ENCODE measurements at places on chromosomes 6 and 20.
A peak's percentile ranks its signal among the peaks of the same experiment; 100 is the strongest.

- no peak for DNase-seq
Observed at GRCh38 chr20:50745634-50746137, 14.3 kb downstream of the PARD6B start.

DNA sequence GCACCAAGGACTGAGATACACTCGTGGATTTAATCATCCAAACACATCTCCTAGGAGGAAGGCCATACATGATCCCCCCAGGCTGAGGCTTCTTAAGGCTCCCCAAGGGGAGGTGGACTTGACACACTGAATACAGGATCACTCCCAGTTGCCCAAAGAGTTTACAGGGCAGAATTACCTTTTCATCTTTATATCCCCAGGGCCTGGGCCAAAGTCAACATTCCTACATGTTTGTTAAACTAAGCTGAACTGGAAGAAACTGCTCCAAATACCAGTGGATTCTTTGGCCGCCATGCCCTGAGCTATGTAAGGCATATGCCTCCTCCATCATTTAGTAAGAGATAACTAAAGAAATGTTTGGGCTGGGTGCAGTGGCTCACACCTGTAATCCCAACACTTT lies 22.2 kb upstream of the SERPINB1 start:
- DNase-seq, result no peak

DNA sequence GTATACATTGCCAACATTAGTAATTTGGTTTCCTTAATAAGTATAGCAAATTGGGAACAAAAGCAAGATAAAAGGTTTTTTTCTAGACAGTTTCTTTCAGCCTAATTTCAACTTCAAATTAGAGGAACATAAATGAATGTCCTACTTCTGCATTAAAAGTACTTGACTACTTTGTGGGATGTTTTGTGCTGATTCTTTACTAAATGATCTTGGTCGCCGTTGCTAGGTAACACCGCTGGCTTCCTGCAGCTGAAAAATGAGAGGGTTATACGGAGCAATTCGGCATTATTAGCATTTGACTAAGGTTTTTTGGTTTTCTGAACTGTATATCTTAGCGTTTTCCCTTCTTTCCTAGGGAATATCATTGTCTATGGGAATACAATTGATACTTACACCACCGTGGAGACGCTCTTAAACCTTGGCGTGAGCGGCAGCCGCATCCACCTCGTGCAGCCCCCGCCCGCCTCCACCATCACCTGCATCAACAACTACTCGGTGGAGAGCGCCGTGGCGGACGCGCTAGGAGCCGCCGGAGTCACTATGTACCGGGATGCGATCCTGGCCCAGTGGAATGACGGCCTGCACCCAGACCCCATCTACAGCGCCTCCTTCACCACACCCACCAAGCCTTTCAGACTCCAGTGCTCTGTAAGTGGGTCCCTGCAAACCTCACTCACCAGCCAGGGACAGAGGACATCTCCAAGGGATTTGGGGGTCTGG lies 90.9 kb upstream of the INSM1 start:
- no peak for DNase-seq

DNA sequence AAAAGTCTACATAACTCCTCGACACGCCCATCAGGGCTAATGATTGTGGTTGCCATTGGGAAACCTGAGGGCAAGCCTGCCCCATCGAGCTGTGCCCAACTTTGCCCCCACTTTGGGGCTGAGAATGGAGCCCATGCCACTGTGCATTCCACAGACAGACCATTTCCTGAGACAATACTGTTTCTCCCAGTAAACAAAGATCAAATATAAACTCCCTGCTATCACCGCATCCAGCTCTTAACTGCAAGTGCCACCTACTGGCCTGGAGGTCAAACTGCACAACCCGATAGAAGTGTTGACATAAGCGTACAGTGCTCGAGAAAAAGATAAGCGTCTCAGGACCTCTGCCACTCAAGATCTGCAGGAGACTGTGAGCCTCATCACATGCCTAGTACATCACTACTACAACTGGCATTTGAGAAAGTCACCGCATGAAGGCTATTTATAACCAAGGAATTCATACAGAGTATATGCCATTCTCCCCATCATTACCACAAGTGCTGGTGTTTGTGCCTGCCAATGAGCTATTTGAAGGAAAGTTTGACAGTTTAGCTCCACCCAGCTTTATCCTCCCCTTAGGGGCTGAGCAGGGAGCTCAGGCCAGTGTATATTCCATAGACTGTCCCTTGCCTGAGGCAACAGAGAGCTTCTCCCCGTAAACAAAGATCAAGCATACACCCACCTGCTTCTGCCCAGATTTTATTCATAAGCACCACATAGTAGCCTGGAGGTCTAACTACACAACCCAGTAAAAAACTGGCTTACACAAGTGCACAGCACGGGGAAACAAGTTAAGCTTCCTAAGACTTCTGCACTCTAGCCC lies 4.5 kb upstream of the DEFB126 start:
- DNase-seq, result no peak

DNA sequence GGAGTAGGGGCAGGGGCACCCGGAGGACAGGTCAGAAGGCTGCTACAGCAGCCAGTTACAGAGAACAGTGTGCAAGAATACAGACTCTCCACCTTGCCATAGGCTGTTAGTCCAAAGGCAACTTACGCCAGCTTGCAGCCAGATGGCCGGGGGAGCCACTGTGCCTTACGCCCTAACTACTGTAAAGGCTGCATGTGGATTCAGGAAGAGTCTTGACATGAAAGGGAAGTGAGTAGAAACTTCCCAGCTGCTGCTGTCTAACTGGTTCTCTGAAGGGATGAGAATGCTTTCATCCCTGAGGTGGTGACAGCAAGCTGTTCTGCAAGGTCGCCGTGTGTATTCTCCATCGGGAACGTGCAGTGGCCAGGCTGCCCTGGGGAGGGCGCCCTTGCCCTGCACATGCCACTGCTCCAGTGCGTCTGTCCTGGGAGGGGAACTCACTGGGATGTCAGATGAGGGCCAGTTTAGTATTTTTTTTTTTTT lies 46.1 kb downstream of the LYRM4 start:
- no peak for DNase-seq

GRCh38 chr6:107695061-107695720 lies 128.9 kb downstream of the SCML4 start:
- no peak for DNase-seq

- no peak for DNase-seq
Observed at GRCh38 chr6:100662264-100662663, 197.5 kb upstream of the SIM1 start.

GRCh38 chr6:75815756-75816155 lies 66.7 kb downstream of the MYO6 start:
- no peak for DNase-seq

DNA sequence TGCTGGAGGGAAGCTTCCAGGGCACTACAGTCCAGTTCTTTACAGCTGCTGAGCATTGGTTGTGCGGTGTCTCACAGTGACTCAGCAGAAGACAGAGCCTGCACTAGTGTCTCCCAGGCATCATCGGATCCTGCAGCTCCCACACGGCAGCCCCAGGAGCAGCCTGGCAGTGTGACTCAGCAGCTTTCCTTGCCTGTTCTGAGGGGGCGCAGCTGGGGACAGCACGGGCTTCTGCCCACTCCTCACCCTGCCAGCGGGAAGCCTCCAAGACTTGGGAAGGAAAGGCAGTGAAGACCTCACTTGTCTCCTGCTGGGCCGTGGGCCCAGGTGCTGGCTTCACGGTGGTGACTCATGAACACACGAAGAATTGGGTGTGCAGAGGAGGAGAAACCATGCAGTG lies 165.4 kb downstream of the SYNDIG1 start:
- peak; percentile 22 for DNase-seq

DNA sequence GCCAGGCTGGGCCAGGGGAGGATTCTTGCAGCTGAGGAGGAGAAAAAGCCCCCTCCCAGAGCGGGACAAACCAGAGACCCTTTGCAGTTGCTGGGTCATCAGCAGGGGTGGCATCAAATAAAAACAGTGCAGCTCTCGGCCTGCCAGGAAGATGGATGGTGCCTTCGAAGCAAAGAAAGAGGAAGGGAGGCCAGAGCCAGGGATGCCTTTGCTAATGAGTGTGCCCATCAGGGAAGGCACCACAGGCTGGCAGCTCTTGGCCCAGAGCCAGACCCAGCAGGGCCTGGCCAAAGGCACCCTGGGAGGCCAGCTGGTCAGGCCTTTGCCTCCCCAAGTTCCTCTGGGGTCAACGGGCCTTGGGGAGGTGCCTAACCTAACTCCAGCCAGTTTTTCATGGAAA lies 26.3 kb upstream of the ZNF318 start:
- DNase-seq, result no peak

DNA sequence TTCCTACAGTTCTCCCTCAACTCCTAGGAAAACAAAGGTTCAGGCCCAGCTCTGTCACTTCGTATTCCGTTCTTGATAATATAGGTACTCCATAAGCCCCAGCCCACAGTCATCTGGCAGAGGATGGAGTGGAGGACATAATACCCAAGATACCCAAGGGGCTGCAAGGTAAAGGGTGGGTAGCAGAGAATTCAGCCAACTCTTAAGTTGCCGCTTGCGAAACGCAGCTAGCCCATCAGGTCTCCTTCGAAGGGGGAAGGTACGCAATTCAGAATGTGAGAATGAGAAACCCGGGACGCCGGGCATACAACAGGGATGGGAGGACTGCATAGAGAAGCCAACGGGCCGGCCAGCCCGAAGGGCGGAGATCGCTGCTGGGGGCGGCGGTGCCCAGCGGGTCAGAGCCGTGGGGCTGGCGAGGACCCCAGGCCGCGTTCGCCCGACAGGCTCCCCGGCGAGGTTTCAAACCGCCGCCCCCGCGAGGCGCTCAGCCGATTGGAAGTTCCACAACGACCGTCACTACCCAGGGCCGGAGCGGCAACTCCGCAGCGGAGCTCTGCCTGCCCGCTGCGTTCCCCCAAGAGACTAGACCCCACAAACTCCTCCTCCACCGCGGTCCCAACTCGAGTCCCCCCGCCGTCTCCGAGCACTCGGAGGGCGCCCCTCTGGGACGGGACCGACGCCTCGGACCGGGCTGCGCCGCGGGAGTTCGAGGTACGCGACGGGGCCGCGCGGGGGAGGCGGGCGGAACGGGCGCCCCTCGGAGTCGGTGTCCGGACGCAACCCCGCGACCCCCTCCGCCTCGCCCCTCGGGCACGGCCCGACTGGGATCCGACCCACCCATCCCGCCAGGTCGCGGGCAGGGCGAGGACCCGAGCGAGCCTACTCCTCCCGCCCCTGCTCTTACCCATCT lies 911 bp downstream of the CDK19 start:
- DNase-seq, result peak; percentile 20

- DNase-seq, result no peak
Observed at GRCh38 chr20:38735172-38735571, 10.9 kb downstream of the SLC32A1 start.

- no peak for DNase-seq
Observed at GRCh38 chr20:8331740-8332412, 199.8 kb downstream of the PLCB1 start.

GRCh38 chr6:162260027-162260426 lies 467.5 kb downstream of the PRKN start:
- DNase-seq, result no peak

DNA sequence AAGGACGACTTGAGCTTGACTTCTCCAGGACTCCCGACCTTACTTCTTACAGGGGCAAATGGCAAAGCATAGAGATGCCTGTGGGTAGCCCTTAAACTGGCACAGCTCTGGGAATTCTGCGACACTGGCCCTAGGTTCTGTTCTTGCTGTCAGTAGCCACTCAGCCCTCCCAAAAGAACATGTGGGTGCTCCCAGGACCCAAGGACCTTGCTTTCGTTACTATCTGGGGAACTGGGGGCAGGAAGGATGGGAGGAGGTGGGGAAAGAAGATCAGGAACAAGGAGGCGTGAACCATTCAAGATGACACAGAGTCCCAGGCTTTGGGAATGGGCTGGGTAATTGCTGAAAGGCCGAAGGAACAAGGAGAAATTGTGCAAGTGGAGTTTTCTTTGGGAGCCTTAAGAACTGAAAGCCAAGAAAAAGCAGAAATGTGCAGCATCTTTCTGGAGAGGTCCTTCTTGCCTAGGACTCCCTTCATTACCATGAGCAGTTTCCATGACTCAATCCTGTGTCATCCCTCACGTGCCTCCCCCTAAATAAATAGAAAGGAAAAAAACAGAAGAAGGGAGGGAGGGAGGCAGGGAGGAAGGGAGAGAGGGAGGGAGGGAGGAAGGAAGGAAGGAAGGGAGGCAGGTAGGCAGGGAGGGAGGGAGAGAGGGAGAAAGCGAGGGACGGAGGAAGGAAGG lies 284.6 kb upstream of the FOXQ1 start:
- peak; percentile 29 for DNase-seq

DNA sequence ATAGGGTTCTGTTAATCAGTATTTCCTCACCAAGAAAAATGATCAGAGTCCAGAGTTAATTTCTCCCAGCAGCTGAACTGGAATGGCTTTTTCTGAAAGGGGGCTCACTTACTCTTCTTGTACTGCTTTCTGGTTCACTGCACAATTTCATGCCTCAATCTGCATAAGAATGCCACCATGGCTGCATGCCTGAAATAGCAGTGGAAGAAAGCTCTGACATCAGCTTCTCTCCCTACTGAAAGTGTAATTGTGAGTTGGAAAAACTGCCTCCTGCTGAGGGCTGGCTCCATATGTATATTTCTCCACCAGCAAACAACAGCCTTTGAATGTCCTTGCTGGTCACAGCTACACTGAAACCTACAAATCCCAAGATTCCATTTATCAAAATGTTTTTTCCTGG lies 1027.2 kb upstream of the GJE1 start:
- no peak for DNase-seq

All from LoVo (cell line).